ENCODE measurements at places on chromosomes 4 and X.

DNA sequence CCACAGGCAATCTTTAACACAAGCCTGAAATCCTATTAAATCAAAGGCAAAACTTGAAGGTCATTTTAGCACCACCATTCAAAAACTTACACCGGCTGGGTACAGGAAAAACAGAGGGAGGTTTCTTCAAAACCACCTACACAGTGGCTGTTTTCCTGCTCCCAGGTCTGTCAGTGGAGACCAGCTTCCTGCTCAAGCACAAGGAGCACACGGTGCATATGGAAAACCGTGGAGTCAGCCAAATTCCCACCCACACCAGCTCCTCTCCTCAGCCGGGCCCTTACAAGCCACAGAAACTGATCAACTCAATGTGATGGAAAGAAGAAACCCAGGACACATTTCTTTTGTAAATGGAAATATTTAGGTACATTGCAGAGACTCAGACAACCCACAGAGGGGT lies 14.3 kb upstream of the FAM241A start:
- no peak for DNase-seq

GRCh38 chrX:97806946-97807345 lies 923.2 kb downstream of the RPA4 start:
- DNase-seq: no peak

- no peak for DNase-seq
These were observed 129.7 kb downstream of the CFAP299 start for GRCh38 chr4:80465238-80465637.

DNA sequence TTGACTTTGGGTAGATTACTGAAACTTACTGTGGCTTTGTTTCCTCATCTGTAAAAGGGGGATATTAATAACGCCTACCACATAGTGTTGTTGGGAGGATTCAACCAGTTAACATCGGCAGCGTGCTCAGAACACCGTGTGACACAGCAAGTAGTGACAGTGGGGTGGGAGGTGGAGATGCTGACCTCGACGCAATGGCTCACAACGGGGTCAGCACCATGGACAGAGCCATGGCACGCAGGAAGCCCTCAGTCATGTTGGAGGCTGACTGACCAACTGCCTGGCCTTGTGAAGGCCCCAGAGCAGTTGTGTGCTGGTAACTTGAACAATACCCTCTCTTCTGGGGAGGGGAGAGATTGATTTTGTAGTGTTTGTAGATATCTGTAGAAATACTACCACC lies 93.2 kb downstream of the WFS1 start:
- no peak for DNase-seq

GRCh38 chr4:142875117-142875516 lies 29.0 kb upstream of the INPP4B start:
- no peak for DNase-seq

GRCh38 chr4:12712648-12713339 lies 771.3 kb downstream of the RAB28 start:
- no peak for DNase-seq

- no peak for DNase-seq
These were observed 622.1 kb downstream of the SPRY1 start for GRCh38 chr4:124018383-124019317.

- DNase-seq: no peak
These were observed 144.0 kb downstream of the SH3KBP1 start for GRCh38 chrX:19743386-19743785.

DNA sequence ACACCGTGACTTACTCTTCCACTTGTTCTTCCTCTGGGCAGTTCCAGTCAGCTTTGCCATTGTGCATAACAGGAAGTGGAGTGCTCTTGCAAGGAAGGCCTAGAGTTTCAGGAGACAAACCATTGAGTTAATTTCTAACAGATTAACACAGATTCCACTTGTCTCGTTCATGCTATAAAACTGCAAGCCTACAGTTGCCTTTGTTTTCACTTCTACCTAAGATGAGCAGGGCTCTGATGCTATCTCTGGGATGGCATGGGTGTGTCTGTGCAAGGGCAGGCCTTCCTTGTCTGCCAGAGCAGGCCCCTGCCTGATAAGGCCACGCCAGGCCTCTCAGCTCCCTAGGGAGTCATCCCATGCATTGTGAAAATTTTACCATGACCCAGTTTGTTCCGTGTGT lies 67.7 kb upstream of the PGRMC2 start:
- no peak for DNase-seq

GRCh38 chrX:97401586-97402136 lies 518.0 kb downstream of the RPA4 start:
- no peak for DNase-seq

GRCh38 chr4:188043154-188043553 lies 47.6 kb downstream of the ZFP42 start:
- DNase-seq: no peak

DNA sequence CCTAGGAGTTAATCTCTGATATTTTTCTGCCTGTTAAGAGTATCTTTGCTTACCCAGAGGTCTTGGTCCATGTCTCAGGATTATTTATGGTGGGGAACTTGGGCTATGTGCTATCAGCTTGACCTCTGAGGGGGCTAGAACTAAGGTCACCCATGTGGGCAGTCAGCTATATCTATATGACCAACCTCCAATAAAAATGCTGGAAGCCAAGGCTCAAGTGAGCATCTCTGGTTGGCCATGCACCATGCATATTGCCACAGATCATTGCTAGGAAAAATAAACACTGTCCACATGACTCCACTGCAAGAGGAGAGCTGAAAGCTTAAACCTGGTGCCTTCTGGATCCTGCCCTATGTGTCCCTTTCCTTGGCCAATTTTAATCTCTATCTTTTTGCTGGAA lies 196.5 kb upstream of the SLC7A11 start:
- DNase-seq: no peak

- no peak for DNase-seq
These were observed 220.4 kb upstream of the AGTR2 start for GRCh38 chrX:115949900-115950822.

DNA sequence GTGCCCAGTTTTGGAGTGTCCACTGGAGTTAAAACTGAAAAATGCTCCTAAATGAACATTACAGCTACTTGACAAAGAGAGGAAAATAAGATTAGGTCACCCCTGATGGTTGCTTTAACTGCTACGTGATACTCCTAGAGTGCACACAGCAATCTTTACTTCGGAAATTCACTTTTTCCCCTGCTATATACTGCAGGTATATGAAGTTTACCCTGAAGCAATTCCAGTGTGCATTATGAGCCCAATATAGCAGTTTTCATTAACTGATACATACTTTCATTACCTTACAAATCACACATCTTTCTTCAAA lies 773 bp upstream of the ZNF827 start:
- no peak for DNase-seq

- DNase-seq: no peak
These were observed 47.5 kb upstream of the SCRG1 start for GRCh38 chr4:173446416-173446815.

DNA sequence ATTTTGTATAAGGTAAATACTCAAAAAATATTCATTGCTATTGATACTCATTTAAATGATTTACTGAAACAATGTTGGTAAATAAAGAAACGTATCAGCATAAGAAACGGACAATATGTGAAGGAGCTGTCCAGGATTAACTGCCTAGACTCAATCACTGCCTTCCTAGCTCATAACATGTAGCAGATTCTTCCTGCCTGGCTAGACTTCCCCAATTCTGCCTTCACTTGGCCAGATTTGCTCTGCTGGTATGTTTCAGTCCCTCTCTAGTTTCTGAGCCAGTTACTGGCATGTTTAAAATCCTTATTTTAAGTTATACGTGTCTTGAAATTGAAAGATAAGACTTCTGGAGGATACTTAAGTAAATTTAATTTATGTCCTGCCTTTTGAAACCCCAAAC lies 740.3 kb downstream of the CENPC start:
- no peak for DNase-seq

- no peak for DNase-seq
These were observed 12.8 kb downstream of the MTM1 start for GRCh38 chrX:150581093-150581775.

DNA sequence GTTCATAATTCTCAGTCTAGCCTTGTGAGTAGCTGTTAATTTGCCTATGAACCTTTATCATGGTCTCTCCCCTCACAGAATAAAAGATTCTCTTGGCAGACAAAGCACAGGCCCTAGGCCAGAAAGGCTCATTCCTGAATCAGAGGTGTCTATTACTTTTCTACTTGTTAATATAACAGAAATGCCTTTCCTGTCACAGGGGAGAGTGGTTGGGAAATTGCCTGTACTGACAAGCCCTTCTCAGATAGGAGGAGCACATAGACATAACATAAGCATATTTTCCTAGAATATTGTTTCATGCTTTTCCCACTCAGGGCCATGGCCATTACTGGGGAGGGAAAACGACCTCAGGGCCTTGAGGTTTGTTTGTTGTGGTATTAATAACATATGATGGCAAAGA lies 308.3 kb downstream of the BMPR1B start:
- no peak for DNase-seq

GRCh38 chrX:18676050-18676449 lies 4.1 kb upstream of the RS1 start:
- DNase-seq: no peak

- no peak for DNase-seq
These were observed 87.8 kb downstream of the CLNK start for GRCh38 chr4:10596586-10597290.

GRCh38 chr4:836003-836511 lies 10.1 kb upstream of the CPLX1 start:
- DNase-seq: no peak

GRCh38 chr4:69749771-69750170 lies 10.6 kb downstream of the SULT1B1 start:
- no peak for DNase-seq

DNA sequence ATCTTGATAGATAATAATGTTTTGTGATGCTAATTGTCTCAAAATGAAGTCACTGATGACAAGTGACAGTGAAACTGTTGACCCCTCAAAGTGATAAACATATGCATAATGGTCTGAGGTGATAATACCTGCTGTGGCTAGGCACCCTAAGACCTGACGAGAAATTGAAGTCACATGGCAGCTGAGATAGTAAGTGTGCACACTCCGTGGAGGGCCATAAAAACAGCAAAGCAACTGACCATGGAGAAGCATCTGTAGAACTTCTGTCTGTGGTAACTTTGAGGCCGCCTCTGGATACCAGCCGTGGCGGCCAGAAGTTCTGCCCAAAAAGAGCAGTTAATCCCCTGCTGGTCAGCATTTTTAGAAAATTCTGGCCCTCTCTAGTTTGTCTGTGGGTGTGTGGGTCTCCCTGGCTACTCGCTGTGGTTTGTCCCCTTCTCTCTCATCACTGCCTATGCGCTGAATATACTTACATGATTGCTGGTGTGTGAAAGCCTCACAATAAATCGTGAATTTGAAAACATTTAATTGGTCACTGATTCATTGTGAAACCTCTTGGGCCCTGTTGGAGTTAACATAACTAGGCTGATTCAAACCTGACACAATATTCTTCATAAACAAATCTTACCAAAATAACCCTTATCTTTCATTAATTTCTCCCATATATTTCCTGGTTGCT lies 50.6 kb downstream of the CCDC149 start:
- DNase-seq: no peak

- DNase-seq: no peak
These were observed 22.7 kb downstream of the TENM3 start for GRCh38 chr4:182265881-182266280.

DNA sequence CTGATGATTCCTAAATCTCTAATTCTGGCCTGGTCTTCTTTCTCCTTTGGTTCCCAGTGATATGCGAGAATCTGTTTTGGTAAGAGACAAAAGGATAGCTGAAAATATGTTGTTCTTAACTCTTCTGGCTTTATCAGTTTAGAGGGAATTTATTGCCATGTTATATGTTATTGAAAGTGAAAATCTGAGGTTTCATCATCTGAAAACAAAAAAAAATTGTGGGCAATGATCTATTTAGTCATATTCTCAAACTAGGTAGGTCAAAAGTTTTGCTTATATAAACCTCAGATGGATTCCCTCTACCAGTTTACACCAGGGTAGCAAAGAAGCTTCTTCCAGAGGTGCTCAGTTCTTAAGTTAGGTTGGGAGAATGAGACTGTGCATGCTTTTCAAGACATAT lies 103.6 kb downstream of the ITM2A start:
- DNase-seq: no peak

- no peak for DNase-seq
These were observed 30.5 kb downstream of the RHOH start for GRCh38 chr4:40227284-40227683.

- no peak for DNase-seq
These were observed 258.9 kb downstream of the RCHY1 start for GRCh38 chr4:75255261-75255660.

DNA sequence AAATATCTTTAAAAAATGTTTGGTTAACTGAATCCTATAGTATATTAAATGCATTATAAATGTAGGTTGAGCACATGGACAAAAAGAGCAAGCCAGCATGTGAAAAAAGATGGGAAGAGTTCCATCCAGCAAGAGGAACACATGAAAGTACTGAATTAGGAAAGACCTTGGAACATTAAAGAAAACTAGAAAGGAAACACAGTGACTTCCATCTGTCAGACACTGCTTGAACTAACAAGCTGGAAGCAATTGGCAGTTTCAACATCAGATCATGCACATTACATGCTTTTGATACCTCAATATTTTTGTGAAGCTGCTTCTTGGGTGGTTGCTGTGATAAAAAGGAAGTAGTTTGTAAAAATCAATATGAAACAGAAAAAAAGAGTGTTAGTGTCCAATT lies 626.8 kb upstream of the GNPDA2 start:
- DNase-seq: no peak

DNA sequence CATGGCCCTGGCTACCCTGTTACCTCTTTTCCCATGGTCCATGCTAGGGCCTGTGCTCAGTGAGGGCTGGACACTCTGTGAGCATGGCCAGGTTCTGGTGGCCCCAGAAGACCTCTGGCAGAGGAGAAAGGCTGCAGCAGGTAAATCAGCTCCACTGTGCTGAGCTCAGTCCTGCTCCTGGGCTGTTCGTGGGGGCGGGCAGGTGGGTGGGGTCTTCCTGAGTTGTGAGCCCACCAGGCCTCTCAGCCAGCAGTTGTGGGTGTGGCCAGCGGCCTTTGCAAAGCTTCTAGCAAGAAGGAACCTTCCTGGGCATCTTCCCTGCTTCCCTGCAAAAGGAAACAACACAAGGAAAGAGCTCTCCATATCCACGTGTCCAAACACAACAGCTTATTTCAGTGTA lies 85.3 kb upstream of the STX18 start:
- DNase-seq: no peak

GRCh38 chrX:17397074-17397473 lies 22.1 kb downstream of the NHS start:
- no peak for DNase-seq

GRCh38 chr4:102427371-102427998 lies 73.7 kb upstream of the NFKB1 start:
- DNase-seq: no peak

DNA sequence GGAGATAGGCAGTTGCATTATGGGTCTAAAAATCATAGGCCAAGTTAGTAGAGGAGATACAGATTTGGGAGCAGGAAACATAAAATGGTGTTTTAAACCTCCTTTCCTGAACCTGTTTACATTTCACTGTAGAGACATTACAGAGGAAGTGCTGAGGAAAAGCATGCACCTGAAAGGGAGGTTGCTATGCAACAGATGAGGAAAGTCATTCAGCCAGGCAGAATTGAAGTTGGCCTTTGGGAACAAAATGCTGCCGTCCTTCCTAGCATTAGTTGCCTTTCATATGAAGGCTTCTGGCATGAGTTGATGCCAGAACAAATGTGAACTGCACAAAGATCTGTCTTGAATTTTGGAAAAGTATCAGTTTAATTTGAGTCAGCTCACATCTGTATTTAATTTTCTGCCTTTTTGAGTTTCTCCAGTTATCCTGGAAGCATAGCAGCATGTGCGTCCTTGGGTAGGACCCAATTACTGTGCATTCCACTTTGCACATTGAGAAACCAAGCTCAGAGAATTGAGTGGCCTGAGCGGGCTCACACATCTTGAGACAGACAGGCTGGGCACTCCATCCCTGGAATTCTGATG lies 38.2 kb downstream of the MAGED1 start:
- DNase-seq: no peak

- no peak for DNase-seq
These were observed 48.5 kb downstream of the APOOL start for GRCh38 chrX:85052205-85052604.
